Mononuclear cell (primary cell): ENCODE measurements at places on chromosomes 3 and 15. TPM values are rescaled to one million over a fixed set of nuclear protein-coding genes. Genes with fewer than 3 reads are reported as not detected.

Gene CHL1
- total RNA-seq: 1.8 TPM

Gene SNTN
- total RNA-seq: not detected

Gene KCNAB1
- total RNA-seq: not detected

Gene NRROS
- total RNA-seq: 43.4 TPM

Gene CFAP44
- total RNA-seq: 5.8 TPM

Gene STAC
- under 0.01 TPM for total RNA-seq

Gene LTK
- total RNA-seq: 1.6 TPM

Gene HTR3E
- not detected for total RNA-seq

Gene MYZAP
- 5.1 TPM for total RNA-seq

Gene DISP2
- total RNA-seq: under 0.01 TPM

Gene DCBLD2
- total RNA-seq: 0.94 TPM

Gene CCR9
- 0.94 TPM for total RNA-seq

Gene STRC
- total RNA-seq: 0.42 TPM

Gene CLDN11
- 0.21 TPM for total RNA-seq

Gene AP3B2
- total RNA-seq: 0.10 TPM

Gene ZNF774
- total RNA-seq: under 0.01 TPM

Gene GPR171
- total RNA-seq: 10.6 TPM

Gene CACNA1D
- total RNA-seq: 0.84 TPM

Gene PDZRN3
- total RNA-seq: 0.10 TPM

Gene GPR87
- not detected for total RNA-seq

Gene SLC22A14
- 0.10 TPM for total RNA-seq

Gene IQCF5
- total RNA-seq: not detected

Gene KCNH8
- 1.0 TPM for total RNA-seq

Gene TPM1
- 23.8 TPM for total RNA-seq

Gene FAM3D
- total RNA-seq: not detected

Gene ROPN1
- total RNA-seq: not detected

Gene GASK1A
- total RNA-seq: 0.10 TPM

Gene FOXB1
- 0.10 TPM for total RNA-seq

Gene FGD5
- total RNA-seq: 0.10 TPM

Gene LYZL4
- total RNA-seq: not detected

Gene PRICKLE2
- 0.63 TPM for total RNA-seq

Gene RASL12
- total RNA-seq: not detected

Gene NDN
- total RNA-seq: 0.31 TPM

Gene C2CD4A
- 0.21 TPM for total RNA-seq

Gene CCDC13
- 0.94 TPM for total RNA-seq

Gene DUOX1
- 0.10 TPM for total RNA-seq

Gene C3orf22
- total RNA-seq: not detected

Gene CFAP91
- 0.21 TPM for total RNA-seq

Gene SERINC4
- total RNA-seq: not detected

Gene SLCO2A1
- not detected for total RNA-seq

Gene GRK7
- 0.10 TPM for total RNA-seq

Gene DNAH12
- 0.63 TPM for total RNA-seq

Gene TMEM207
- not detected for total RNA-seq

Gene VGLL3
- total RNA-seq: under 0.01 TPM

Gene CASR
- total RNA-seq: 1.2 TPM
